ENCODE measurements at places on chromosomes 4 and X.

- peak; percentile 84 for DNase-seq
Observed at GRCh38 chr4:180828455-180829018, 1414.7 kb upstream of the TENM3 start.

- no peak for DNase-seq
Observed at GRCh38 chrX:129955682-129956081, 26.8 kb upstream of the BCORL1 start.

GRCh38 chr4:139795527-139796314 is 130.1 kb downstream of the MGST2 start:
- DNase-seq, result no peak

- no peak for DNase-seq
Observed at GRCh38 chrX:17859609-17860178, 1.4 kb downstream of the RAI2 start.
